CD4-positive, alpha-beta T cell treated with Interleukin-17A for 1 hour (primary cell): ENCODE measurements at places on chromosomes 5 and 9.
A peak's percentile ranks its signal among the peaks of the same experiment; 100 is the strongest.

DNA sequence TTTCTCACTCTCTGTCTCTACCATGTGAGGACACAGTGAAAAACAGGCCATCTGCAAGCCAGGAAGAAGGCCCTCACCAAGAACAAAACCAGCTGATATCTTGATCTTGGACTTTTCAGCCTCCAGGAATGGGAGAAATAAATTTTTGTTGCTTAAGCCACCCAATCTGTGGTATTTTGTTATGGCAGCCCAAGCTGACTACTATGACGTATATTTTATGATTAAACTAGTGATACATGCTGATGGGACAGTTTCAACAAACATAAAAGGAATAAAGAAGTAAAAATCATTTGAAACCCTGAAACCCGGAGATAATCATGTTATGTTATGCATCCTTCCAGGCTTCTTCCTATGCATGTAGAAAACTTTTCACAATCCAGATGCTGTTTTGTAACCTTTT lies 71.5 kb upstream of the ERBIN start:
- DNase-seq = no peak

DNA sequence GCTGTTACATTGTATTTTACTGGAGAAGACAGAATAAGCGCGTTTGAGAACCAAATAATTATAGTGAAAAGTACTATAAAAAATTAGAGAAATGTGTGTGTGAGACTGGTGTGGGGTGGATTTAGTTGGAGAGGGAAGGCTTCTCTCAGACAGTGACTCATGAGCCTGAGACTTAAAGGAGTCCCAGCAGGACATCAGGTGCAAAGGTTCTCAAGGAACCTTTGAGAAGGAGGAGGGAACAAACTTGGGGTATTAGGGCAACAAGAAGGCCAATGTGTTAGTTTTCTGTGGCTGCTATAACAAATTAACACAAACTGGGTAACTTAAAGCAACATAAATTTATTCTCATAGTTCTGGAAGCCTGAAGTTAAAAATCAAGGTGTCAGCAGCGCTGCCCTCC lies 4.9 kb downstream of the DDX4 start:
- no peak for DNase-seq

DNA sequence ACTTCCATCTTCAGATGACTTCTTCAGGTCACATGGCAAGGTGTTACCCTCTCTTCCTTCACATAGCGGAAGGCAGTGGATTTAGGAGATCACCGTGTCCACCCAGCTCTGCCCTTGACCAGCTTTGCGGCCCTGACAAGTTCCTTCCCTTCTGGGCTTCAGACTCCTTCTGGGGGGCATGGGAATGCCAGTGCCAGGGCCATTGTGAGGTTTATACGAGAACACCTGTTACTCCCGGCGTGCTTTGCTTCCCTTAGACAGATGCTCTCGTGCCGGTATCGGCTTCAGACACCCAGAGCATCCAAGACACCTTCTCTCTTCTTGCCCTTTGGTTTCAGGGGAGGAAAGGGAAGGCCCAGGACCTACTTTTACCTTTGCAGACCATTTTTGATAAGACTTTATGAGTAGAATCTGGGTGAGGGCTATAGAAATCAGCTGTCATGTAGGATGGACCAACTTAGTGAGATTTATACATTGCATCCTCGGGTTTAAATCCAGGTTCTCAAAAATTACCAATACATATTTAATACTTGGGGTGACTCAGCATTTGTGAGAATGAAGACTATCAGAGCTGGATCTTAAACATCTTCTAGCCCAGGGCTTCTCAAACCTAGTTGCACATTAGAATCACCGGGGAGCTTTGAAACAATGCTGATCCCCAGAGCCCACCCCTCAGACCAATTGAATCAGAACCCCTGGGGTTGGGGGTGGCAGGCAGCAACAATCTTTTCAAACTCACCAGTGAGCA lies 138.2 kb downstream of the MVB12B start:
- DNase-seq = no peak

GRCh38 chr5:23318960-23319359 lies 188.4 kb upstream of the PRDM9 start:
- DNase-seq = no peak

GRCh38 chr5:172095368-172096206 lies 89.1 kb upstream of the FBXW11 start:
- DNase-seq = no peak

DNA sequence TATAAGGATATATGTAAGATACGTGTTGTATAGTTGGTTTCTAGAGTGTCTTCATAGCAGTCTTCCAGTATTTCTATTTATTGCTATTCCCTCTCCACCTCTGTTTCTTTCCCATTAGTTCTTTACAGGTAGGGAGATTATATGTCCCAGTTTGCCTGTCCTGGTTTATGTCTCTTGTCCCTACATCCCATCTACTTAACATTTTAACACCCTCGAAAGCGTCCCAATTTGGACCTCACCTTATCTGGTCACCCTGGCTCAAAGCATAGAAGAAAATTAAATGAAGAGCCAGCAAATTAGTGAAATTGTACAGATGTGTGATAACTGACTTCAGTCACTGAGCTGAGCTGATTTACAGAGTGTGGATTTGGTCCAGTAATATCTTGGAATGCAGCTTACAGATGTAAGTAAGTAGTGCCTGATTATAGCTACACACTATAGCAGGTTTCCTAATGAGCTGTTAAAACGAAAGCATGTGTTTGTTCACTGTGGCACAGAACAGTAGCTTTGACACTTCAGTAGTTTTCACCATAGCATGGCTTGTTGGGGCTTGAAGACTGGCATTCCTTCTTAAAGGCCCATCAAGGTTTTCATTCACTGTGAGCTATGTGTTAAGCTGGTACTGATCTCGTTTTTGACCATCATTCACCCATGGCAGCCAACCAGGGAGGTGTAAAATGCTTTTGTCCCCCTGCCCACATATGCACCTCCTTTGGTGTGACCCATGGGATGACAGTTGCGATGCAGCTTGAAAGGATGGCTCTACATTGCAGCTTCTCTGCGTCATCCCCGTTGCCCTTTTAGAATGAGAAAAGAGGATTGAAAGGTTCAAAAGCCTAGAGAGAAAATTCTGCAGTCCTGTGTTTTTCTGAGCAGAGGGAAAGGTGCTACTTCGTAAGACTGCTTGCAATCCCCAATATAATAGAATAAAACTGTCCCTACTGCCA lies 192.1 kb upstream of the DMRT1 start:
- DNase-seq = no peak

DNA sequence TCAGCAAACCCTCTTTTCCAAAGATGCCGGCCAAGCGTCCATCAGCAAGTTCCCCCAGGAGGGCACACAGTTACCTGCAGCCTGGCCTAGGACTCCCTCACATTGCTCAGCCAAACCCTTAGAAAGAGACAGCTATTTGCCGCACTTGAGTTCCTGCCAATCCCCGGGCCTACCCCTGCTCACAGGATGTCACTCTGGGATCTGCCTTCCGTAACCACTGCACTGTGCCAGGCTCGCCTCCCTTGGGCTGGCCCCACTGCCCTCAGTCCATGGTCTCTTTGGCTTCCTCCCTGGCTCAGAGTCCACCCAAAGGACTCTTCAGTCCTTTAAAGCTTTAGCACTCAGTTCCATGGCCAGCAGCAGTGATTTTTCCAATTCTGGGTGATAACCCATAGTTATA lies 128.3 kb downstream of the NSG2 start:
- DNase-seq = no peak

DNA sequence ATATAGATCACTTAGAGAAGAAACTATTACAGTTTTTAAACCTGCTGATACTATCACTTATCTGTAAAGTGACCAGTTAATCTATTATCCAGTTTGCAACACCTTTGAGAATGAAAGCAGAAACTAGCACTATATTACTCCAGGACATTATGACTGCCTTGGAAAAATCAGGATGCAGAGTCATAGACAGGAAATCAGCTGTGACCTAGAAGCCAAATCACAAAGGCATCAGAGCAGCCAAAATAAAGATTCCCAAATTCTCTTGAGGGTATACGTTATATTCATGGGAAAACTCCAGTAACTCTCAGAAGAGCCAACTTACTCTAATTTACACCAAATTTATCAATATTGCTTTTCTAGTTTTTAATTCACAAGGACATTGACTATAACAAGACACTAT lies 49.9 kb downstream of the CDO1 start:
- DNase-seq = no peak

DNA sequence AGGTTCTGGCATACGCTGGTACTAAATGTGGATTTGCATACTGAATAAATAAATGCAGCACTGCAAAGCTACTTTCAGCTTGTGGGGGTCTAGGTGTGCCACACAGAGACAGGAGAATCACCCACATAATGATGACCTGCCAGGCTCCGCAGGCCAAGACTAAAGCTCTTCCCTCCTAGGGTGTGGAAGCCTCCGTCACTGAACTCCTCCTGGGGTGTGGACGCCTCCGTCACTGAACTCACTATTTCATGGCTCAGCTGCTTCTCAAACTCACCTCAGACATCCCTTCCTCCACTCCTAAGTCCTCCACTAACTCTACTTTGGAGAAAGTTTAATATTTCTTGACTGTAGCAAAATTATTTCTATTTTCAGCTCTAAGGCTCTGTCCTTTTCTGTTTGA lies 65.3 kb upstream of the GOLPH3 start:
- DNase-seq = no peak

DNA sequence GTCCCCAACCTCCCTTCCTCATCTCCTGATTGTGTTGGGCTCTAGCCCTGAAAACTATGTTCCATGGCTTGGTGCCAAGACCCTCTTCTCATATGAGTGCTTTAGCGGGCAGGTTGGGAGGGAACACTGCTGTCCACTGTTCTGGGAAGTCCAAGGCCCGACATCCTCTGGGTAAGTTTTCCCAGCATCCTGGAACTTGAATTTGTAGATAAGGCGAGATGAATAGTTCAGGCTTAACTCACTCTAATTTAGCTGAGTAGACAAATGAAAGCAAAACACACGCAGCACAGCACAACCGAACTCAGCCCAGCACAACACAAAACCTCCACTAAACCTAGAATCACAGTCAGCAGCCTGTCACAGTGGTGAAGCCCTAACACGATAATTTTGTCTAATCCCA lies 95.3 kb upstream of the SLC28A3 start:
- no peak for DNase-seq

DNA sequence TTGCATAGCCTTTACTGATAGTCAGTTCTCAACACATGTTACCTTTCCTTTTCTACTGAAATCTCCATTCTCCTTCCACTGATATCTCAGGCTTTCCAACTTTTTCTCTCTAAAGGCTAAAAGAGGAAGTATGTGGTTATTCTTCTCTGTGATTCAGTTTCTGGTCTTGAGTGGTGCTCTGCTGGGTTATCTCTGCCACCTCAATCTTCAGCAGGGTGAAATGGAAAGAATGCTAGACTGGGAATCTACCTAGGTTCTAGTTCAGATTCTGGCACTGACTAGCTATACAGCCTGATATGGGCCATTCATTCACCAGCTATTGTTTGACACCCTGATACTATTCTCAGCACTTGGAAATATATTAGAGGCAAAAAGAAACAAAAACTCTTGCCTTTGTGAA lies 124.9 kb upstream of the GRIA1 start:
- DNase-seq = no peak

- no peak for DNase-seq
Observed at GRCh38 chr5:139878093-139878492, 82.5 kb downstream of the PSD2 start.

DNA sequence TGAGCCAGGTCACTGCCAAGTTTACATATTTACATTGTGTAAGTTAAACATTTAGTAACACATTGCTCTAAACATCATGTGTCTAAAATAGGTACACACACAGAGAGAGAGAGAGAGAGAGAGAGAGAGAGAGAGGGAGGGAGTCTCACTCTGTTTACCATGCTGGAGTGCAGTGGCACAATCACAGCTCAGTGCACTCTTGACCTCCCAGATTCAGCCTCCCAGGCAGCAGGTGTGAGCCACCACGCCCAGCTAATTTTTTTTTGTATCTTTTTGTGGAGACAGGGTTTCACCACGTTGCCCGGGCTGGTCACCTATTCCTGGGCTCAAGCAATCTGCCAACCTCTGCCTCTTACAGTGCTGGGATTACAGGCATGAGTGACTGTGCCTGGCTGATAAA lies 1045.3 kb downstream of the TLE1 start:
- DNase-seq = no peak

DNA sequence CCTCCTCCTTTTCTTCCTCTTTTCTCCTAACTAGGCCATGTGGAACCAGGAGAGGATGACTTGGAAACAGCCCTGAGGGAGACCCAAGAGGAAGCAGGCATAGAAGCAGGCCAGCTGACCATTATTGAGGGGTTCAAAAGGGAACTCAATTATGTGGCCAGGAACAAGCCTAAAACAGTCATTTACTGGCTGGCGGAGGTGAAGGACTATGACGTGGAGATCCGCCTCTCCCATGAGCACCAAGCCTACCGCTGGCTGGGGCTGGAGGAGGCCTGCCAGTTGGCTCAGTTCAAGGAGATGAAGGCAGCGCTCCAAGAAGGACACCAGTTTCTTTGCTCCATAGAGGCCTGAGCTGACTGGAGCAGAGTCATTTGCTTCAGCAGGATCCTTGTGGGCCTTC lies 13.7 kb downstream of the NUDT2 start:
- no peak for DNase-seq

DNA sequence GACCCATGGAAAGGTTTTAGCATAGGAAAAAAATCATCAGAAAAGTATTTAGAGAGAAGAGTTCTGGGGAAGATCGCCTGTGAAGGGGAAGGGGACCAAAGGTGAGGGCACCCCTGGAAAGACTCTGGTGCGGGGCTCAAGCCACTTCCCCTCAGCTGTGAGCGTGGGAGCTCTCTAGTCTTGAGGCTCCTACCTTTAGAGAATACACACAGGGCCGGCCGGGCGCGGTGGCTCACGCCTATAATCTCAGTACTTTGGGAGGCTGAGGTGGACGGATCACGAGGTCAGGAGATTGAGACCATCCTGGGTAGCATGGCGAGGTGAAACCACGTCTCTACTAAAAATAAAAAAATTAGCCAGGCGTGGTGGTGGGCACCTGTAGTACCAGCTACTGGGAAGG lies 6.9 kb downstream of the TRIM41 start:
- DNase-seq = no peak

- DNase-seq = peak; percentile 5
Observed at GRCh38 chr5:170466988-170467707, 36.7 kb upstream of the KCNIP1 start.

GRCh38 chr5:132774406-132774805 lies 2.6 kb downstream of the SEPTIN8 start:
- no peak for DNase-seq

GRCh38 chr9:6911901-6912638 lies 154.3 kb downstream of the KDM4C start:
- no peak for DNase-seq

DNA sequence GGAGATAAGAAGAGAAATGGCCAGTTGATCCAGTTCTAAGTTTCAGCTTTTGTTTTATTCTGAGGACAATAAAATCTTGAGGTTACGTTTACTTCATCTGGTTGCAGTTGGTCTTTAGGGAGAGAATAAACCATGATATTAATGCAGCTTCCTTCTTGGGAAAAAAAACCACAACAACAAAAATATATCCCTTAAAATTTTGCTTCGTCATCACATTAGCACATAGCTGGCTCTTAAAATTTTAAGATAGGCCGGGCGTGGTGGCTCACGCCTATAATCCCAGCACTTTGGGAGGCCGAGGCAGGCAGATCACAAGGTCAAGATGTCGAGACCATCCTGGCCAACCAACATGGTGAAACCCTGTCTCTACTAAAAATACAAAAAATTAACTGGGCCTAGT lies 86.4 kb downstream of the EQTN start:
- no peak for DNase-seq
